NCI-H524 (cell line): ENCODE measurements at places on chromosomes 4 and X.

DNA sequence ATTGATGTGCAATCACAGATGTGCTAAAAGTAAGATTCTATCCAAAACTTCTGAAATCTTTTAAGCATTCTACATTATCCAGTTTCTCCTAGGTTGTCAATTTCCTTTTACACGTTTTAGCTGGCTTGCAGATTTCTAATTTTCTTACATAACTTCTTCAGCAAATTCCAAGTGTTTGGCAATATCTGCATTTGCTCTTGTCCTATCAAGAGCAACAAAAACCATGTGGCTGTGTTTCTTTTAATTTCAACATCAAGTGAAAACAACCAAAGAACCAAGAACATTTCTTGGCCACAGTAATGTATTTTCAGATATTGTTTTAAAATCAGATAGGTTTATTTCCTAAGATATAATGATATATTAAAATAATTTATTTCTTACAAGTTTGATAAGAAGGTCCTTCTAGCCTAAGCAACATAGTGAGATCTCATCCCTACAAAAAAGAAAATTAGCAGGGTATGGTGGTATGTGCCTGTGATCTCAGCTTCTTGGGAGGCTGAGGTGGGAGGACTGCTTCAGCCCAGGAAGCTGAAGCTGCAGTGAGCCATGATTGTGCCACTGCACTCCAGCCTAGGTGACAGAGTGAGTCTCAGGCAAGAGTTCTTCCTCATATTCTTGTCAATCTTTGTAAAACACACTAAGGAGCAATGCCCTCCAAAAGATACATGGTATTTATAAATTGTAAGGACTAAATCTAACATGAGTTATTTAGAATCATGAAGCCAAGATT lies 131.4 kb upstream of the NAP1L5 start:
- DNase-seq, result no peak

DNA sequence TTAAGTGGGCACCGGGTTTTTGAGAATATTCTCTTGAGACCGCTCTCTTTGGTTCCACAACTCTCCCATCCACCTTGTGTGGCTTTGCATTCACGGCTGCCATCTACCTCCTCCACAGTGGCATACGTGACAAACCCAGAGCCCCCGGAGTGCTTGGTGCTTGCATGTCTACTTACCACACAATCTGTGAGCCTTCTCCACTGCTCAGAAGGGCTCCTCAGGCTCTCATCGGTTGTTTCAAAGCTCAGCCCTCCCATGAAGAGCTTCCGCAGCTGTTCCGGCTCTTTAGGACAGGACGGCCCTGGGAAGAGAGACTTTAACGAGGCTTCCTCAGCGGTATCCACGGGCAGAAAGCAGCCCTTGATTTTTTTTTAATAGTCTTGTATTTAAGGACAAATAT lies 167.6 kb upstream of the ANK2 start:
- DNase-seq, result peak; percentile 88

GRCh38 chrX:136065044-136065671 lies 79.9 kb downstream of the SLC9A6 start:
- DNase-seq, result peak; percentile 80

- no peak for DNase-seq
These were observed 236.7 kb downstream of the ASMT start for GRCh38 chrX:1851527-1851926.

GRCh38 chr4:121277194-121278105 lies 103.4 kb downstream of the QRFPR start:
- DNase-seq, result peak; percentile 1

GRCh38 chr4:156824451-156825060 lies 147.0 kb downstream of the PDGFC start:
- DNase-seq, result no peak

DNA sequence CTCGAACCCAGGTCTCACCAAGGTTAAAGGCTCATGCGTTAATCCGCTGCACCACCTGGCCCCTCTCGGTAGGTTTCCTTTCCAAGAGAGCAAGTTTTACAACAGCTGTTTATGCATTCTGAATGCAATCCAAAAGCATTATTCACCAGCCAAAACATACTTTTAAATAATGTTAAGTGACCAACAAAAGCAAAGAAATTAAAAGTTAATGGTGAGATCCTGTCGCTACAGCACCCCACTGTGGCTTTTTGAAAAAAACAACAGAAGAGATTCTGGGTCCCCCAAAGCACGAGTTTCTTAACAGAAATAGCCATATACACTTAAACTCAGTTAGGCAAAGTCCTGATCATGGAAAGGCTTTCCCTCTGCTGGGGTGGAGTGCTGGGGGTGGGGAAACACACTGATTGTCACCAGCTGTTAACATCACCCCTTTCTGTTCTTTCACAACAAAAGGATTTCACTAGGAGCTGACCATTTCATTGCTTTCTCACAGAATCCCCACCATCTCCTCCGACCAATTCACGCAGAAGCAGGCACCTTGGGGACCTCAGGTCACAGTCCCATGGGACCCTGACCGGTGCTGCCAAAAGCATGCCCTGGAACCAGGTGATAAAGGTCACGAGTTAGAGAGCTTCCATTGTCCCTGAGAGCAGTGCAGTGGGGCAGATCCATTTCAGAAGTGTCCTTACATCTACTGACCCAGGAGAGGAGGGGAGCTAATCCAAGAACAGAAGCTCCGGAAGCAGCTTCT lies 51.2 kb downstream of the ZNF827 start:
- no peak for DNase-seq

- DNase-seq, result peak; percentile 62
These were observed 130.1 kb upstream of the TECRL start for GRCh38 chr4:64539234-64539849.

GRCh38 chrX:16770970-16771482 lies 15.2 kb upstream of the TXLNG start:
- no peak for DNase-seq

DNA sequence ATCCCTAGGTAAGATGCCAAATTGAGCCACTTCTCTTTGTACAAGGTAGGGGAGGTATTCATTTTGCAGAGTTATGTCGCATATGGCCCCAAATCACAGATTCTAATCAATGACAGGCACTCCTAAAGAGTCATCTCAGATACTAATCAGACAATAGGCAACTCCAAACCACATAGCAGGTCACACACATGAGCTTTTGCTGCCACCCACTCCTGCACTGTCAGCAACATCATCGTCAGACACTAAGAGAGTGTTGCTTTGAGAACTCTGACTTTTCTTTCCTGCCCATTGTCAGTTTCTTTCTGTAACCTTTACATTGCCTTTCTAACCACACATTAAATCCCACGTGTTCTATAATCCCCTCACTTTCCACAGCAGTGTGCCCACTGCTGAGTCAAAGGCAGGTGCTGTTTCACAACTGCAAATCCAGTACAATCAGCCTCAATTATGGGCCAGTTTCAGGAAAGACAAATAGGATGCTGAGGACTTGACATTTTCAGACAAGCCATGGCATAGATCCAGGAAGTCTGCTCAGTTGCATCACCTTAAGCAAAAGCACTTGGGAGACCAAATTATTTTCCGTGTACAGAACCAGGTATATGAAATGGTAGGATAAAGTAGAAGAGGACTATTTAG lies 23.5 kb downstream of the TMEM31 start:
- no peak for DNase-seq

- no peak for DNase-seq
These were observed 64.5 kb downstream of the FAM9B start for GRCh38 chrX:8969378-8969777.

DNA sequence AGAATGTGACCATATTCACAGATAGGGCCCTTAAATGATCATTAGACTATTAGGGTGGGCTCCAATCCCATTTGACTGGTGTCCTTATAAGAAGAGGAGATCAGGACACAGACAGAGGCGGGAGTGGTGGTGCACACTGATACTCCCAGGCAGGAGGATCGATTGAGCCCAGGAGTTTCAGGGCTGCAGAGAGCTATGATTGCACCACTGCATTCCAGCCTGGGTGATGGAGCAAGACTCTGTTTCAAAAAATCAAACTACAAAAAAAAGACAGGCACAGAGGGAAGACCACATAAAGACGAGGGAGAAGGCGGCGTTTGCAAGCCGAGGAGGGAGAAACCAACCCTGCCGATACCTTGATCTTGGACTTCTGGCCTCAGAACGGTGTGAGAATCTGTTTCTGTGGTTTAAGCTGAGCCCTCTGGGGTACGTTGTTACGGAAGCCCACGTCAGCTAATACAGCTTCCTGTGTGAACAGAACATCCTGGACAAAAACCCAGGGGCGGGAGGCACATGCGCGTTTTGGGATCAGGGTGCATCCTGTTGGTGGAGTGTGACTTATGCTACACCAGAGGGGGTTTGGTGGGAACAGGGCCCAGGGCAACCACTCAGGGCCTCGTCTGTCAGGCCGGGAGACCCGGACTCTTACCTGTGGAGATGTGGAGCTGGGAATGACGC lies 211.8 kb upstream of the PSAPL1 start:
- DNase-seq, result no peak

DNA sequence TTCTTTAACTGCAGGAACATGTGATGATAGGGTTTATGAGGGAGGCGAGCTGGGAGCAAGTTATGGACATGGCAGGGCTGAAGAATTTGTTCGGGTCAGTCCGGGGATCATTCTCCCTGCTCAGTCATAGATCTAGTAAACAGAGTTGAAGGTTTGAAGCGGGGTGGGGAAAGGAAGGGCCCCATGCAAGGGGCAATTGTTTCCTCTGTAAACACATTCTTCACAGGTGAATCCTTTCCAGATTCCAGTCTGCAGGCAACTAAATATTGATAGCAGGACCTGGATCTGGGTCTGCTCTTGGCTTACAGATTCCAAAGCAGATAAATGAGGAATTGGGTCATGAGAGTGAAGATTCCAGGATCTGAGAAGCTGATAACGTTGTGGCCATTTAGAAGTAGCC lies 44.3 kb upstream of the ARHGAP24 start:
- DNase-seq, result no peak

DNA sequence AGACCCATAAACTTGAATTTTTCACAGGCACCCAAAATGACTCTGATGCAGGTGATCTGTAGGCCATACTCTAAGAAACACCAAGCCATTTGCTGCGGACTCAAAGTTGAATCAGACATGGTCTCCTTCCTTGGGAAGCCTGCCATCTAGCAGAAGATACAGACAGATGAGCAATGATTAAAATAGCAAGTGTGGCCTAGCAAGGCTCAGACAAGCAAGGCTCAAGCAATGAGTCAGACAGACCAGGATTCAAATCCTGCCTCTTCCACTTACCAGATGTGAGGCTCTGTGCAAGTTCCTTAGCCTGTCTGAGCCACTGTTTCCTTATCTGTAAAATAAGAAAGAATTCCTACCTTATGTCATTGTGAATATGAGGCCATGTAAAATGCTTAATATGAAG lies 2.3 kb downstream of the CCDC149 start:
- DNase-seq, result no peak

GRCh38 chr4:8238515-8239053 lies 31.0 kb upstream of the HTRA3 start:
- DNase-seq, result peak; percentile 65

GRCh38 chrX:13357925-13358324 lies 38.1 kb upstream of the ATXN3L start:
- DNase-seq, result peak; percentile 76

GRCh38 chrX:76433219-76433618 lies 5.7 kb downstream of the MAGEE1 start:
- DNase-seq, result peak; percentile 84

DNA sequence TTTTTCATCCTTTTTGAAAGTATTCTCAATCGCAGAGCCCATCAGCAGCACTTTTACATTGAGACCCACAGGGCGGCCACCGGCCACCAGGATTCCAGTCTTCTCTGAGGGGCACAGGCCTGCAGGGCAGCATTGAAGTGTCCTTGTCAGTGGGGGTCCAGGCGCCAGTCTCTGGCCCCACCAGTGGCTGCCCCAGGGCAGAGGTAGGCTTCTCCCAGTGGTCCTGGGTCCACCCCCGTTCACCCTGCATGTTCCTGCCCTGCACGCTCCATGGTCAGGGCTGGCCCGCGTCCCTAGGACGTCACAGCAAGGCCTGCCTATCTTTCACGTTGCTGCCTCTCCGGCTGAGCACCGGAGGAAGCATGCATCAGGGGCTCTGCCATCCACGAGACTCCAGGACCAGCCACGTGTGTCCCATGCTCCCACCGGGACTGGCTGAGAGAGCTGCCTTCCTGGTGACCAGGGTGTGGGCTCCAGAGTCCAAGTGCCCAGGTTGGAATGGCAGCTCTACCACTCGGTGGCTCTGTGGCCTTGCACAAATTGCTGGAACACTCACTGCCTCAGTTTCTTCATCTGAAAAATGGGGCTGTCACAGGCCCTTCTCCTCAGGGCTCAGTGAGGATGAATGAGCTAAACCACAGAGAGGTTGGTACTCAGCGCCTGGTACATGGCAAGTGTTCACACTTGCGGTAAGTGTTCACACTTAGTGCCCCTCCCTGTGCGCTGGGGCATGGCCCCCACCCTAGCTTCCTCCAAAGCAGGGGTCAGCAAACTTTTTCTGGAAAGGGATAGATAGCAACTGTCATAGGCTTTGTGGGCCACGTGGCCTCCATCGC lies 30.7 kb upstream of the JAKMIP1 start:
- no peak for DNase-seq
